ENCODE measurements at places on chromosomes 5 and 9. TPM values are rescaled to one million over a fixed set of nuclear protein-coding genes. Genes with fewer than 3 reads are reported as not detected.

GLRA1 gene
- not detected for total RNA-seq

RPL7A gene
- total RNA-seq = 2,696 TPM

FOXD1 gene
- total RNA-seq = 5.4 TPM

CENPH gene
- total RNA-seq = 41.7 TPM

FCN1 gene
- not detected for total RNA-seq

EGFLAM gene
- 1.1 TPM for total RNA-seq

CDO1 gene
- 0.74 TPM for total RNA-seq

APC gene
- 25.0 TPM for total RNA-seq

PTGDS gene
- not detected for total RNA-seq

CDH6 gene
- total RNA-seq = 70.2 TPM

UBE2QL1 gene
- total RNA-seq = 0.64 TPM

PRUNE2 gene
- total RNA-seq = 3.8 TPM

MACIR gene
- 21.1 TPM for total RNA-seq

TMEM215 gene
- total RNA-seq = not detected

FAM78A gene
- 0.87 TPM for total RNA-seq

IFNB1 gene
- not detected for total RNA-seq

PCDHGB2 gene
- 1.9 TPM for total RNA-seq

CKMT2 gene
- not detected for total RNA-seq

PRDM9 gene
- 0.02 TPM for total RNA-seq

RNF180 gene
- total RNA-seq = 6.3 TPM

SPINK5 gene
- 0.10 TPM for total RNA-seq
